ENCODE measurements at places on chromosomes 13 and 19. TPM values are rescaled to one million over a fixed set of nuclear protein-coding genes. Genes with fewer than 3 reads are reported as not detected.

RNF113B gene
- total RNA-seq: not detected

VWA8 gene
- 19.7 TPM for total RNA-seq

CAPS gene
- total RNA-seq: 0.54 TPM

GRWD1 gene
- 22.0 TPM for total RNA-seq

SLC44A2 gene
- total RNA-seq: 28.5 TPM

ARID3A gene
- total RNA-seq: 16.7 TPM

SLC5A5 gene
- total RNA-seq: not detected

KL gene
- not detected for total RNA-seq

SPINT2 gene
- 0.28 TPM for total RNA-seq

DNA sequence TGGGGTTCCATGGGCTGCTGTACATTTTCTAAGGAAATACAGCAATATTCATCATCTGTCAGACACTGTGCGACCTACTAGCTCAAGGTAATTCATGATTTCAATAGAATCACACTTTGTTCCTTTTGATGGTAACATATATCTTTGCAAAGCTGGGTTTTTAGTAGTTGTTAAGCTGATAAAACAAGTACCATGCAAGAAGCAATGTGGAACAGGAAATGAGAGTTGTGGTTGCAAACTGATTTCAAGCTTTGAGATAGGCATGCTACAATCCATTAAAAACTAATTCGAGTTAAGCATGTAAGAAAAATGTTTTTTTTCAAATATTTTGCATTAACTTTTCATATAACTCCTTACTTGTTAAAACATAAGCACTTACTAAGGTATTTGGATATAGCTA is 6.8 kb upstream of the MBNL2 start:
- no peak for DNase-seq

- DNase-seq: peak; percentile 33
These were observed 60.9 kb upstream of the MED4 start for GRCh38 chr13:48155848-48156247.

- no peak for DNase-seq
These were observed 48.4 kb downstream of the CYP4F22 start for GRCh38 chr19:15556634-15557181.

- DNase-seq: no peak
These were observed 42.2 kb upstream of the RCBTB2 start for GRCh38 chr13:48575031-48575430.

DNA sequence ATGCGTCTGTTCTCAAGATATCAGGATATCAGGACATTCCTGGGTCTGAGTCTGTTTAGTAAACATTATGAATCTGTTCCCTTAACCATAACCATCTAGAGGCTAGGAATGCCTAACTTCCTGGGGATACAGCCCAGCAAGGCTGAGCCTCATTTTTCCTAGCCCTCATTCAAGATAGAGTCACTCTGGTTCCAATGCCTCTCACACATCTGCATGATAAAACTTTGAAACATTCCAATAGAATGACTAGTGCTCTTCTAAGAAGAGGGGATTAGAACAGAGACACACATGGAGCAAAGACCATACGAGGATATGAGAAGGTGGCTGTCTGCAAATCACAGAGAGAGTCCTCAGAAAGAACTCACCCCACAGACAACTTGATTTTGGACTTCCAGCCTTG is 20.6 kb upstream of the CABP5 start:
- peak; percentile 54 for DNase-seq

- no peak for DNase-seq
These were observed 135.5 kb downstream of the KLF5 start for GRCh38 chr13:73194310-73194709.

DNA sequence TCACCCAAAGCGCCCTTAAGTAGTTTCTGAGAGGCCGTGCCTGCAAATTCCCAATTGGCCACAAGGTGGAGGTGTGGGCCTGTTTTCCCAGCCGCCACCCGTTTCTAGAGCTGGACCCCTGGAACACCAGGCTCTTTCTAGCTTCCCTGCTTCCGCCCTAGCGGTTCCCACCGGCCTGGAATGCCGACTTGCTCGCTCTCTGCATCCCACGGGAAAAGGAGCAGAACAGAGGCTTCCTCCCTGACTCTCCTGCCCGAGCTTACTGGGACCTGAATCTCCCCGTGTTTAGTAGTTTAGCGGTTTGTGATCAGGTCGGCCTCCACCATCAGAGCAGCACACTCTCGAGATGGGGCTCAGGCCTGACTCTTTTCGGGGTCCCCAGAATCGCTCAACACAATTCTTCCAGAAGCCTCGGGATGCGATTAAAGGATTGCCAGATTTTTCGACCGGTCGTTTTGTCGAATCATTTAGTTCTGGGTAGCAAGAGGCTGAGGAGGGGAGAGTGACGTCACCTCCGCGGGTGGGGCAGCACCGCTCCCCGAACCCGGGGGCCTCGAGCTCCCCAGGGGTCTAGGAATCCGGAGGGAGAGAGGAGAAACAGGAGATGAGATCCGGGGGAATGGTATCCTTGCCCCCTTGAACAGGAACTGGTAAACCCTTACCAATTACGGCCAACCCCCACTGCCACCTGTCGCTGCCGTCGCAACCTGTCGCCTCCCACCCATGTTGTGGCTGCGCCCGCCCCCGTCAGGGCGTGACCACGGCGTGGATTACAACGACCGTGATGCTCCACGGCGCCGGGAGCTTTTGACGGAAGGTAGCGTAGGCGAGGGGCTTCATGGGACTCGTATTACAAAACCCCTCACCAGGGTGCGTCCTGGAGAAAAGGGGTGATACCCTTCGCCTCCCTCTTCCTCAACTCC is 8.0 kb downstream of the NAPSA start:
- DNase-seq: peak; percentile 41

- peak; percentile 50 for DNase-seq
These were observed 106.1 kb downstream of the RGCC start for GRCh38 chr13:41563341-41563983.

DNA sequence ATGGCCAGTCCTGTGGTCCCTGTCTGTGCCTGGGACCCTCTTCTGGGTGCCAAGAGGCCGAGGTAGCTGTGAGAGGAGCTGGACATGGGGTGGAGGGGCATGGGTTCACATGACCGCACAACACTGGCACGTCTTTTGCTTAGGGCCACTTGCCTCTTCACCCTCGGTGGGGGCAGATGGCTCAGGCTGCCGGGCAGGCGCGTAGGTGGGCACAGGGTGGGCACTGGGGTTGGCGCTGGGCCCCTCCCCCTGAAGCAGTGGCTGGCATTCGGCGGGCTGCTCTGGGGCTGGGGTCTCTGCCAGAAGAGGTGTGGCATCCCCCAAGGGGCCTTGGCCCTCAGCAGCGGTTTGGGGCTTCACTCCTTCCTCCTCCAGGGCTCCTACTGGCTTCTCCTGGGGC is 8.4 kb downstream of the PALM3 start:
- no peak for DNase-seq

DNA sequence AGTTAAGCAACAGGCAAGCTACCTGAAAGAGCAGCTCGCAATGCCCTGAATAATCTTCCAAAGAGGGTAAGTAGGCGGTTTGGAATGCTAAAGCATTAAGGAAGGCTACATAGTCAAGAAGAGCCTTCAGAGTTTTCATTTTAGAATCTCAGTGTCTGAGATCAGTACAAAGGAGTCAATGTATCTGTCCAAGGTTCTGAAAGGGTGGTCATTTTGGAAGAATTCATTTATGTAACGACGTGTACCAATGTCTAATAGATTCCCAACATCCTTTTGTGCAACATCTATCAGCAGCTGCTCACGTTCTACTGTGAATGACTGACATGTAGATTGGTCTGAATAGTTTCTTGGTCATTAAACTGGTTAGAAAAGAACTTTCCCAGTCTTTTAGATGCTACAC is 15.2 kb downstream of the ZNF665 start:
- DNase-seq: no peak

GRCh38 chr13:25686831-25687470 is 315.2 kb downstream of the ATP8A2 start:
- DNase-seq: no peak

DNA sequence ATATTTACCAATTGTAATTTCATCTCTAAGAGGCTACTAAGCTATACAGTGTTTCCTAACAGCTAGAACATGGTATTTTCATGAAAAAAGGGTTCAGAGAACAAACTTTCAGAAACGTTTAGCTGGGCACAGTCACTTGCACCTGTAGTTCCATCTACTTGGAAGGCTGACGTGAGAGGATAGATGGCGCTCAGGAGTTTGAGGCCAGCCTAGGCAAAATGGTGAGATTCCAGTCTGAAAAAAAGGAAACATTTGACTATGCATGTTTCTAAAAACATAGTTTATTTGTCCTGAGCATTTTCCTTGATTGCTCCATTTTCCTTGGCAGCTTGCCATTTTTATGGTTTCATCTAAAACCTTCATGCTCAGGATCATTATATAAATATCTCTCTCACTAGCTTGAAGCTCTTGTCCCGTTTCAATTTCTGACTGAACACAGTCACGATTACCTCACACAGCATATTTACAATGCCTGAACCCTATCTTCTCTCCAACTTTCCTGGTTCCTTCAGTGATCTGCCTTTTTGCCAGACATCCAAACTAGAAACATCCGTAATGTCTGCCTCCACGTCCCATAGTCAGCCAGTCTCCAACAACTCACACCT is 200.8 kb downstream of the RGCC start:
- DNase-seq: peak; percentile 93

DNA sequence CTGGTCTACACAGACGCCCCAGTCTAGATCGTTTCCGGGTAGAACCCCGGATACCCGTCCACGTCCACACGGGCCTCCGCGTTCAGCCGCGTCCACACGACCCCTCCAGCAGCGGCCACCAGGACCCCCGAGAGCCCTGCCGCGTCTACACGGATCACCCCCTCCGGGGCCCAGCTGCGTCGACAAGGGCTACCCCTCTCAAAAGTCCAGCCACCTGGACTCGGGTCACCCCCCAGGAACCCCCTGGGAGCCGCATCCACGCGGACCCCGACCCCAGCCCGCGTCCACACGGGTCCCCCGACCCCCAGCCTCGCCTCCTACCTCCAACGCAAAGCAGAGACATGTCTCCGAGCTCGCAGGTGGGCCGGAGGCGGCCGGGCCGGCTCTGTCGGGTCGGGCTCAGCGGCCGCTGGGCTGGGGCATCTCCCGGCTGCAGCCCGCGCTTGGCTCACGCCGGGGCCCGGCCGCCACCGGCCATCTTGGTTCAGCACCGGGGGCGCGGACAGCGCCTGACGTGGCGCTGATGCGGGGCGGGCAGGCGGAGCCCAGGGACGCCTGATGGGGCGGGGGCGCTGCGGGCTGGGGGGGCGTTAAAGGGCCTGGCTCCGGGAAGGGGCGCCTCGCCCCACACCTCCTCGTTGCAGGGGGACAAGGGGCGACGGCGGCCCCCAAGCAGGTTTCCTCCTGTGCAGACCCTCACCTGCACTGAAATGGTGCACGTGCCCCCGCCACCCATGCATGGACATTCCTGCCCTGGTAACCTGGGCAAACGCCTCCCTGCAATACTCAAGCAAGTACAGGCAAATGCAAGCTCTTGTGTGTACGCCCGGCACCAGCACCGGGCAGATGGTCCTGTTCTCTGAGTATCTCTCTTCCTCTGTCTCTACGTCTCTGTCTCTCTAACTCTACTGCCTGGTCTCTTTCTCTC is at the start of gene UNC13A:
Gene UNC13A (minus strand): TSS at position 498 of the 928 bp plus-strand sequence. CDS start 155 bp downstream, at position 343.
- DNase-seq: peak; percentile 29

- no peak for DNase-seq
These were observed 47.8 kb downstream of the COL4A2 start for GRCh38 chr13:110354715-110355473.

DNA sequence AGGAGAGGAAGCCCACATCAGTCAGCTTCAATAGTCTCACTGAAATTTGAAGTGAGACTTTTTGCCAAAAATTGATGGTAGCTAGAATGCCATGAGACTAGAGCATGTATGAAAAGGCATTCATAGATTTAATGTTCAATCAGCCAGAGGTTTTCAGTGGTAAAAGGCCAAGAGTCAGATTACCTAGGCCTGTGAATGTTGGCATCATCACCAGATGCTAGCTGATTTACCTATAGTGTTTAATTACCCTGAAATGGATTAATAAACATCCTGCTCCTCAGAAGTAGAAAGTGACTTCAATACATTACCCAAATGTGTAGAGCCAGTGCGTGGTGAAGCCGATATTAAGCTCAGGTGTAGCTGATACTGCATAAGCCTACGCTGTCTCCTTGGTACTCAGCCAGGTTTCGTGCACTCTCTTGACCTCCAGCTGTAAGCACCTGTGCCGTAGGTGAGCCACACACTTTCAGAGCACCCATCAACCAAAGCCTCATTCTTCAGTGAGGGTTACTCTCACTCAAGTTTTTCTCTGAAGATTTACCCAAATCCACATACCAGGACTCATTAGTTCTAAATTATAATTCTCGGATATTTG is 1140.3 kb upstream of the SLC10A2 start:
- DNase-seq: no peak

DNA sequence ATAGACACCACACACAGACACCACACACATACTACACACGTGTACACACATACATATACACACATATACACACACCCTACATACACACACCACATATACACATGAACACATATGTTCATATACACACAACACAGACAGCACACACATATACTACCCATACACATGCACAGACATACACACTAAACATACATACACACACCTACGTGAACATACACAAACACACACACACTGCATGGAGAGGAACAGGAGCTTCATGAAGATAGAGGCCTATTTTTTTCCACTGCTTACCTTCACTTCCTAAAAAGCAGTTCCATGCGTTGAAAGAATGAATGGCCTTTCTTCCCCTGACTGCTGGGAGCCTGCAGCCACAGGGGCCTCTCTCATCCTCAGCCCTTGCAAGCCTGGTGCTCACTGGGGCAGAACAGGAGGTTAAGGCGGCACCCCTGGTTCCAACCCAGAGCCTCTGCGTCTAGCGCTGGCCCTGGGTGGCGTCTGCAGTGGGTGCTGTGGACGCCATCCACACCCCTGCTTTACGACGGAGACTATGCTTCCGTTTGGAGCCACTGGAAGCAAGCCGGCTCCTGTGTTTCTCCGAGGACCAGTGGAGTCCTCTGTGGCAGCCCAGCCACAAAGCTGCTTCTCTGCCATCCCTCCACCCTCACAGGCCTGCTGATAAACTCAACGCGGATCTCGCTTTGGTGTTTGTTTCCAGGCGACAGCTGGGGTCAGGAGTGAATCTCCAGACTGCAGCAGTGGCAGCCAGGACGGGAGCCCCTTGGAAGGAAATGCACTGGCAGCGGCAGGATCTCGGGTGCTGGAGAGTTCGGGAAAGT is 1.9 kb upstream of the RASA3 start:
- no peak for DNase-seq

DNA sequence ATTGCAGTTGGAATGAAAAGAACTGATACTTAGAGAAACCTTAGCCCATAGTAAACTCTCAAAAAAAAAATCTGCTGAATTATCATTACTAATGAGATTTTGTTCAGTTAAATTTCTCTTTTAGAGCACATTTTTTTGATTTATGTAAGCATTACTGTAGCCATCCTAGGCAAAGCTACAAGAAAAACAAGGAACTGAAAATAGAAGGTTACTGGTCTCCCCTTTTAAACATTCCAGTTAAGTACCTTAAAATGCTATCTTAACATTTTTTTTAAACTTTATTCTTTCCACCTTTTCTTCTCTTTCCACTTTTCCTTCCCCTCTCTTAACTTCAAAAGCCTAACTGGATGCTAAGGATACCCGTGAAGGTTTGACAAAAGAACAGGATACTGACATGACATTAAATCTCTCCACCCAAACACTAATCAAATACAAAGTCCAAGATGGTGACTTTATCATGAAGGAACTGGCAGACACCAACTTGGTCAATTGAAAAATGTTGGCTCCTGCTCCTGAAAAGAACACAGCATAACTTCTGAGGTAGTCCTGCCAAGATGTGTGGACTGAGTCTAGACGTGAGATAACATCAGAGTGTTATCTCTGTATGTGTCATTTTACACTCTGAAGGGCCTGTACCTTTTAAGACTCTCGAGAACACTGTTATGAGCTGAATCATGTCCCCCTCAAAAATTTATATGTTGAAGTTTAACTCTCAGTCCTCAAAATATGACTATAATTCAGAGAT is 29.5 kb upstream of the SACS start:
- DNase-seq: peak; percentile 41

- DNase-seq: peak; percentile 87
These were observed 1.0 kb downstream of the GPR108 start for GRCh38 chr19:6736169-6736916.
